Heart left ventricle (tissue), 16 donors: ENCODE measurements at places on chromosomes 12 and 14. TPM values are rescaled to one million over a fixed set of nuclear protein-coding genes. Genes with fewer than 3 reads are reported as not detected.

DNA sequence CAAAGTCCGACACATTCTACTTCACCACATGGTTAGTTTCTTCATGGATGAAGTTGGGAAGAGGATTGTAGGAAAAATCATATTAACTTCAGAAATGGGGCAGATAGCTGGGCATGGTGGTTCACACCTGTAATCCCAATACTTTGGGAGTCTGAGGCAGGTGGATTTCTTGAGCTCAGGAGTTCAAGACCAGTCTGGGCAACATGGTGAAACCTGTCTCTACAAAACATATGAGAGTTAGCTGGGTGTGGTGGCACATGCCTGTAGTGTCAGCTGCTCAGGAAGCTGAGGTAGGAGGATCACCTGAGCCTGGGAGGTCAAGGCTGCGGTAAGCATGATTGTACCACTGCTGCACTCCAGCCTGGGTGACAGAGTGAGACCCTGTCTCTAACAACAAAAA lies 49.5 kb upstream of the PCED1B start:
- H3K4me1 ChIP-seq = no peaks in the 10 kb centered on the region
- no peak overlapping the region for H3K27ac ChIP-seq
- no peaks in the 10 kb centered on the region for H3K27me3 ChIP-seq
- no peak overlapping the region for H3K4me3 ChIP-seq

DNA sequence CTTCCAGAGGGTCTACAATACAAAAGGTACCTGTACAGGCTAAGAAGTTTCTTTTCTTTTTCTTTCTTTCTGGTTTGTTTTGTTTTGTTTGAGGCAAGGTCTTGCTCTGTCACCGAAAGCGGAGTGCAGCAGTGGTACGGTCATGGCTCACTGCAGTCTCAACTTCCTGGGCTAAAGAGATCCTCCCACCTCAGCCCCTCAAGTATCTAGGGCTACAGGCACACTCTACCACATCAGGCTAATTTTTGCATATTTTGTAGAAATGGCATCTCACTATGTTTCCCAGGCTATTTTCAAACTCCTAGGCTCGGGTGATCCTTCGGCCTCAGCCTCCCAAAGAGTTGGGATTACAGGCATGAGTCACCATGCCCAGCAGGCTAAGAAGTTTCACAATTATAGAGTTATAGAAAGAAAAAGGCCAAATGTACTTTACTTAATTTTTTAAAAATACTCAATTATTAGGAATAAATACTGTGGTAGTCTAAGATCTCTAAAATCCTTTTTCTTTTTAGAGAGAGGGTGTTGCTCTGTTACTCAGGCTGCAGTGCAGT lies 3.0 kb upstream of the PIGH start:
- H3K27me3 ChIP-seq = no peaks in the 10 kb centered on the region
- no peaks in the 10 kb centered on the region for H3K36me3 ChIP-seq
- H3K4me3 ChIP-seq = no peak overlapping the region
- H3K4me1 ChIP-seq = peaks cover 11% of the 10 kb centered on the region

The MYBPC1 gene
- 1.9 TPM for total RNA-seq

DNA sequence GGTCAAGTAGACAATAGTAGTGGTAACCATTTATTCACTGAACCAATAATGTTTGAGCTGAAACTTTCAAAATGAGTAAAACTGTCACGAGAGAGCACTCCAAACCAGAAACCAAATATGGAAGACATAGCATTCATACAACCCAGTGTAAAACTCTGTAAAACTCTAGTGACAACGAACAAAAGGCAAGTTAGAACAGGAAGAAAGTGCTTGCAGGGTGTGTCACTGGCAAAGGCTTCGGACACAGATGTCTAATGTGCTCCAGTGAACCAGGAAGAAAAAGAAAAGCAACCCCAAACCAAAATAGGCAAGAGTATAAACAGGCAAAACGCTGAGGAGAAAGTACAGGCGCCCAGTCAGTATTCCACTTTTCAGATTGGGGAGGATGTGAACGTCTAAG lies 79.3 kb upstream of the FZD10 start:
- H3K4me3 ChIP-seq = no peak overlapping the region
- peaks cover 8% of the 10 kb centered on the region for H3K4me1 ChIP-seq
- H3K36me3 ChIP-seq = no peaks in the 10 kb centered on the region
- H3K27me3 ChIP-seq = no peaks in the 10 kb centered on the region

GRCh38 chr12:30748147-30748546 lies 6.6 kb downstream of the CAPRIN2 start:
- H3K4me1 ChIP-seq = peaks cover 16% of the 10 kb centered on the region
- H3K27me3 ChIP-seq = no peaks in the 10 kb centered on the region
- H3K4me3 ChIP-seq = no peak overlapping the region
- H3K36me3 ChIP-seq = no peaks in the 10 kb centered on the region
- DNase-seq = no peak
- H3K27ac ChIP-seq = no peak overlapping the region

GRCh38 chr12:108495054-108495453 lies 20.0 kb upstream of the FICD start:
- no peak overlapping the region for H3K4me3 ChIP-seq
- no peaks in the 10 kb centered on the region for H3K36me3 ChIP-seq
- no peak for DNase-seq
- H3K27ac ChIP-seq = no peak overlapping the region
- no peaks in the 10 kb centered on the region for H3K4me1 ChIP-seq
- H3K27me3 ChIP-seq = peaks cover 37% of the 10 kb centered on the region

The HSPA2 gene
- total RNA-seq = 27.6 TPM

GRCh38 chr14:53496668-53497067 lies 343.5 kb upstream of the DDHD1 start:
- H3K36me3 ChIP-seq = no peaks in the 10 kb centered on the region
- H3K27ac ChIP-seq = no peak overlapping the region
- H3K27me3 ChIP-seq = no peaks in the 10 kb centered on the region
- H3K4me1 ChIP-seq = no peaks in the 10 kb centered on the region
- no peak overlapping the region for H3K4me3 ChIP-seq
- DNase-seq = no peak

The ACRBP gene
- 1.6 TPM for total RNA-seq

DNA sequence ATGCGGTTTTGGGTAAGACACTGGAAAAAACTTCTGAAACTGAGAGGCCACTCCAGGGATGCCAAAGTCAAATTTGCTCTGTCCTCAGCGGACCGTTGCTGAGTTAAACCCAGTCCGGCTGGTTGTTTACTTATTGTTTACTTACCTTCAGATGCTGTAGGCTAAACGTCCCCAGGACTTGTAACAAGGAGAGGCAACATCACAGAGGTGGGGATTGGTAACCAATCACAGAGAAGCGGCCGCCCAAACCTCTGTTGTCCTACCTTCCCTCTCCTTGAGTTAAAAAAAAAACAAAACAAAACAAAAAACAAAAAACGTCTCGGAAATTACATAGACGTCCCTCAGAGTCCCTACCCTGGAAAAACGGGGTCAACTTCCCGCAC lies 380 bp downstream of the ANO2 start:
- no peak overlapping the region for H3K27ac ChIP-seq
- no peak for DNase-seq
- H3K4me1 ChIP-seq = no peaks in the 10 kb centered on the region

The CCDC38 gene
- not detected for total RNA-seq

GRCh38 chr14:93078870-93079269 lies 36.9 kb downstream of the ITPK1 start:
- no peaks in the 10 kb centered on the region for H3K36me3 ChIP-seq
- H3K4me3 ChIP-seq = no peak overlapping the region
- no peak overlapping the region for H3K27ac ChIP-seq

DNA sequence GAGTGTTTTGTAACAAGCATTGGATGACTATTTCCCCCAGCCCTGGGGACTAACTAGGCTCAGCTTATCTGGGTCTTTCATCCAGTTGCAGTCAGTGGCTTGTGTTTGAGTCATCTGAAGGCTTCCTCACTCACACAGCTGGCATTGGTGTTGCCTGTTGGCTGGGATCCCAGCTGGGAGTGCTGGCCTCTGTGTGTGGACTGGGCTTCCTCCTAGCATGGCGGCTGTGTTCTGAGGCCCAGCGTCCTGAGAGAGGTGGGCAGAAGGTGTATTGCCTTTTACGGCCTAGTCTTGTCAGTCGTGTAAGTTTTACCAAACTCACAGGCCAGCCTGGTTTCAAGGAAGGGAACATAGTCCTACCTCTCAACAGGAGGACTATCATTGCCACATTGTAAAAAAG lies 28.3 kb upstream of the PPP2R5C start:
- no peaks in the 10 kb centered on the region for H3K36me3 ChIP-seq
- no peak overlapping the region for H3K27ac ChIP-seq
- no peak for DNase-seq
- no peaks in the 10 kb centered on the region for H3K27me3 ChIP-seq
- no peak overlapping the region for H3K4me3 ChIP-seq
- no peaks in the 10 kb centered on the region for H3K4me1 ChIP-seq

- H3K27me3 ChIP-seq = no peaks in the 10 kb centered on the region
- no peak overlapping the region for H3K4me3 ChIP-seq
- no peaks in the 10 kb centered on the region for H3K36me3 ChIP-seq
Measured at GRCh38 chr14:31223331-31223730, 15.7 kb upstream of the HECTD1 start.

The NT5DC3 gene
- total RNA-seq = 3.7 TPM

DNA sequence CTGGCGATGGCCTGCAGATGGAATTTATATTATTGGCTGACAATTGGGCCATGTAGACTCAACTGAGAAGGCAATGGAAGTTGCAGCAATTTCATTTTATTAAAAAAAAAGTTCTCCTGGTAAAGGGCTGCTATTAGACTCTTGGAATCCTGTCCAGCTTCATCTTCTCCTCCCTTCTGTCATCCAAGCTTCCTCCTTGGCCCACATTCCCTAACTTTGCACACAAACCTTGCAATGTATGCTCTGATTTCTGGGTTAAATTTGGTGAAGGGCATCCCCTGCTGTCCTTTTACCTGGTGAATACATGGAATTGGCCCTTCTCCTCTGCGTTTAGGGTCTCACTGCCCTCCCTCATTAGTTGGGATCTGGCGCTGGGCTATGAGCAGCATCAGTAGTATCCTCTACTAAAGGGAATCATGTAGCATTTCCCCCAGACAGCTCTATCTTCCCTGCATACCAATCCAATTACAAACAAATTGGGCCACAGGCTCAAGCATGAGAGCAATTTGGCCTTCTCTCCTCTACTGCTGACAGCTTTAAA lies 336.9 kb downstream of the BMP4 start:
- H3K36me3 ChIP-seq = no peaks in the 10 kb centered on the region
- H3K4me3 ChIP-seq = no peak overlapping the region
- H3K27ac ChIP-seq = no peak overlapping the region
- peaks cover 7% of the 10 kb centered on the region for H3K4me1 ChIP-seq
- no peak for DNase-seq

DNA sequence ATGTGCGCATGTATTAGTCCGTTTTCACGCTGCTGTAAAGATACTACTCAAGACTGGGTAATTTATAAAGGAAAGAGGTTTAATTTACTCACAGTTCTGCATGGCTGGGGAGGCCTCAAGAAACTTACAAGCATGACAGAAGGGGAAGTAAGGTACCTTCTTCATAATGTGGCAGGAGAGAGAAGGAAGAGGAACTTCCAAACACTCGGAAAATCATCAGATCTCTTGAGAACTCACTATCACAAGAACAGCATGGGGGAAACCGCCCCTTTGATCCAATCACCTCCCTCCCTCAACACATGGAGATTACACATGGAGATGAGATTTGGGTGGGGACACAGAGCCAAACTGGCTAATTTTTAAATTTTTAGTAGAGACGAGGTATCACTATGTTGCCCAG lies 41.8 kb upstream of the SNX6 start:
- DNase-seq = no peak
- H3K4me3 ChIP-seq = no peak overlapping the region

The ARID2 gene
- 18.4 TPM for total RNA-seq

GRCh38 chr14:94136575-94137331 lies 7.3 kb upstream of the IFI27L2 start:
- H3K27me3 ChIP-seq = no peaks in the 10 kb centered on the region
- peak; percentile 91 for DNase-seq
- H3K4me1 ChIP-seq = no peaks in the 10 kb centered on the region
- no peak overlapping the region for H3K27ac ChIP-seq
- no peak overlapping the region for H3K4me3 ChIP-seq
- no peaks in the 10 kb centered on the region for H3K36me3 ChIP-seq

The ADCY4 gene
- 34.9 TPM for total RNA-seq

DNA sequence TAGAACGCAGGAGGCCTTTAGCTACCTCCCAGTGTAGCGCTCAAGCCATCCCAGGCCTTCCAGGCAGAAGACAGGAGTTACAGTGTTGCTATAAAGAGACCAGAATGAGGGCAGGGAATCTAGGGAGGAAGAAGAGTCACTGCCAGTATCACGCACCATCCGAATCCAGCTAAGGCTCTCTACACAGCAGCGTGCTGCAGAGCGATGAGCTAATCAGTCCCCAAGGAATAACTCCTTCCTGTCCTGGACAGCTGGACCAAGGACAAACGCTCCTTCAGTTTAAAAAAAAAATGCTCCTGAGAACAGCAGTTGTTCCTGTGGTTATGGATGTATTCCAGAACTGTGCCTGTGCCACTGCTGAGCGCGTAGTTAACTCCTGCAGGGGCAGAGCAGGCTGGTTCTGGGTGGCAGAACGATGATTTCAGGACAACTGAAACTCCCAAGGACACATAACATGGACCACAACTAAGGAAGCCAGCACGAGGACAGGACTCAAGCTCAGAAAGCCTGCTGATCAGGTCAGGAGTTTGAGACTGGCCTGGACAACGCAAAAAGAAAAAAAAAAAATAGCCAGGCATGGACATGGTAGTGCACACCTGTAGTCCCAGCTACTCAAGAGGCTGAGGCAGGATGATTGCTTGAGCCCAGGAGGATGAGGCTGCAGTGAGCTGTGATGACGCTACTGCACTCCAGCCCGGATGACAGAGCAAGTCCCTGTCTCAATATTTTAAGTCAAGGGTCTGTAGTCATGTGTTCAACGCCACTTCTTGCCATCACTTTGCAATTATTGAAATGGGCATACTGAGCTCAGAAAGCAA lies 2.6 kb downstream of the IFFO1 start:
- peak overlapping the region; percentile 89 for H3K27ac ChIP-seq
- DNase-seq = peak; percentile 61
- peaks cover 32% of the 10 kb centered on the region for H3K36me3 ChIP-seq
- no peaks in the 10 kb centered on the region for H3K27me3 ChIP-seq

GRCh38 chr12:19891936-19892591 lies 452.8 kb downstream of the AEBP2 start:
- H3K4me3 ChIP-seq = no peak overlapping the region
- H3K27ac ChIP-seq = no peak overlapping the region
- no peaks in the 10 kb centered on the region for H3K36me3 ChIP-seq
- no peak for DNase-seq
- H3K27me3 ChIP-seq = no peaks in the 10 kb centered on the region
